ENCODE measurements at places on chromosomes 12 and 14. TPM values are rescaled to one million over a fixed set of nuclear protein-coding genes. Genes with fewer than 3 reads are reported as not detected.
A peak's percentile ranks its signal among the peaks of the same experiment; 100 is the strongest.

DNA sequence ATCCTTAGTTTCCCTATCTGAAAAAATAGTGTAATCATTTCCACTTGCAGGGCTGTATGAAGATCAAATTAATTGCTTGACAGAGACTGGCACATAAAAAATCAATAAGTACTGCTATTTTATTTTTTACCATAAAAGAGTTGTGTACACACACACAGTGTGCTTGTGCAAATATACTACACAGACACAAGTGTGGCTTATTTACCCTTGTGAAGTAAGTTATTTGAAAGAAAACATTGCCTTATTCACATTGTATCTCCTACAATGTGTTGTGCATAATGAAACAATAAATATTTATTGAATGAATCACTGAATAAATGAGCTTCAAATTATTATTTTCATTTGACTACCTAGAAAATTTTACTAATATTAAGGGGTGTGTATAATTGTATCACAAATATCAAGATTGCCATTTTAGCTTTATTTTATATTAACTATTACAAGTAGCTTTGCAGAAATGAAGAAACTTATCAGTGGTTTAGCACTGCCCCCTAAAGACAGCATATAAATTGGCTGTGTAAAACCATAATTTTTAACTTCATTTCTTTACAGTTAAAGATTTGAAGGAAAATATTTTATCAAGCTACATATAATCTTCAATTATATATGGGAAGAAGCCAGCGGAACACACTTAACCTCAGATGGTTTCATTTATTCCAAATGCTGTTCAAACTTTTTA, 11.3 kb downstream of the GARIN6 start:
- no peak overlapping the region for H3K27ac ChIP-seq
- no peaks in the 10 kb centered on the region for H3K27me3 ChIP-seq
- H3K4me3 ChIP-seq: no peak overlapping the region
- no peaks in the 10 kb centered on the region for H3K36me3 ChIP-seq
- no peaks in the 10 kb centered on the region for H3K4me1 ChIP-seq
- no peak for DNase-seq

DNA sequence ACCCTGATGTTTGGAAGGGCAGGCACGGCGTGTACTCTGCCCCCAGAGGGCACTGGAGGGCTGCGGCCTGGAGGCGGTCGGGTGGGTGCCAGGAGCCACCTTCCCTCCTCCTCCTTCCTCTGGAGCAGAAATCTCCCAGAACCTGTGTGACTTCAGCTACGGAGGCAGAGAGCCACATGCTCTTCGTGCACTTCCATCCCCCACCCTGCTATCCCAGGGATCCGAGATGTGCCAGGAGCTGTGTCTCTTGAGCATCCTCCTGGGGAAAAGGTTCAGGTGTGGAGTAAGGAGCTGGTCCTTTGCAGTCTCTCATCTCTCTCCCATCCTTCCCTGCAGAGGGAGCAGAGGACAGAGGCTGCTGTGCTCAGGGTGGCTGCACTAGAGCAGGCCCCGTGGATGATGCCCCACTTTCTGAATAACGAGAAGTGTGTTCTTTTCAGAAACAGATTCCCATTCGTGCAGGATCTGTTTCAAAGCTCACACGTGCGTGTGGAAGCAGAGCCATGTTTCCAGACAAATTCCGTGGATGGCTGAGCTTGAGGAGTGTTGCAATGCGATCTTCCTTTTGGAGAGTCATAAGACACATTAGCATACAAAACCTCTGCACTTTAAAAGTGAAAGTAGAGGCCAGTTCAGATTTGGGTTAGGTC, 162.9 kb downstream of the ADGRD1 start:
- DNase-seq: no peak
- no peaks in the 10 kb centered on the region for H3K36me3 ChIP-seq
- H3K4me3 ChIP-seq: no peak overlapping the region
- no peak overlapping the region for H3K27ac ChIP-seq
- H3K27me3 ChIP-seq: no peaks in the 10 kb centered on the region

GRCh38 chr12:121128908-121129810, 3.5 kb upstream of the P2RX7 start:
- peak overlapping the region; percentile 21 for H3K4me3 ChIP-seq
- DNase-seq: peak; percentile 82
- no peaks in the 10 kb centered on the region for H3K36me3 ChIP-seq
- peak overlapping the region; percentile 81 for H3K27ac ChIP-seq

Gene RAD52
- total RNA-seq: 28.6 TPM

Gene CIT
- 22.0 TPM for total RNA-seq

All from tibial nerve (tissue), 4 donors.